ENCODE measurements at places on chromosomes 4 and X.

- no peak for DNase-seq
Measured at GRCh38 chr4:7062816-7063215, 5.0 kb downstream of the GRPEL1 start.

GRCh38 chrX:20571611-20572010 is 304.9 kb upstream of the RPS6KA3 start:
- no peak for DNase-seq

DNA sequence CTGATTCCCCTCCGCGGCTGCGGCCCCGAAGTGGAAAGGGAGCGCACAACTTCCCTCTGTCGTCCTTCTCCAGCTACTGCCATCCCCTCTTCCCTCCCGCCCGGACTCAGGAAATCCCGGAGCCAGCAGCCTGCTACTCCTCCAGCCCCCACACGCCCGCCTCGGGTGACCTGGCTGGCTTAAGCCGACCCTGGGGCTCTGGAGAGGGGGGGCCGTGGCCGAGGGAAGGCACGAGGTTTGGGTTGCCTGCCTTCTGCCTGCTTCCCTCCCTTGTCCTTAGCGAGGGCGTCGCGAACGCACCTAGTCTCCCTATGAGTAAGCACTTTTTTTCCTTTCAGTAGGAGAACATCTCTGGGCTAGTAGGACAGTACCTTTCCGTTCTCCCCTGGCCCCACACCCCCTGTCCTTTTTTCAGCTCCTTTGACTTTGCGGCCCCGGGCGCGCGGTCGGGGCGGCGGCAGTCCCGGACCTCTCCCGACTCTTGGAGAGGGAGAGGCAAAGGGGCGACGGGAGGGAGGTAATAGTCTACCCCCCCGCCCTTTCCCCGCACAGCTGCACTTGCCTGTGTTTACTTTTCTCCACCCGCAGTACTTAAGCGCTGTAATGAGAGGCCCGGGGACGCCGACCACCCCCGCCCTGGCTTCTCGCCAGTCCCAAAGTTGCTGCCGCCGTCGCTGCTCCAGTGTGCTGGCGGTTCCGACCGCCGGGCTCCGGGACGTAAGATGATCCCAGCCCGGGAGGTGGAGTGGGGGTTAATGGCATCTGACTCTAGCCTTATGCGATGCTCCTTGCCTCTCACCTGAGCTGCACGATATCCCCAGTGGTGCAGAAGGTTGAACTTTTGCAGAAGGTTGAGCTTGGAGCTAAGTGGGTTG is 868 bp downstream of the PLS3 start:
- DNase-seq = peak; percentile 14

DNA sequence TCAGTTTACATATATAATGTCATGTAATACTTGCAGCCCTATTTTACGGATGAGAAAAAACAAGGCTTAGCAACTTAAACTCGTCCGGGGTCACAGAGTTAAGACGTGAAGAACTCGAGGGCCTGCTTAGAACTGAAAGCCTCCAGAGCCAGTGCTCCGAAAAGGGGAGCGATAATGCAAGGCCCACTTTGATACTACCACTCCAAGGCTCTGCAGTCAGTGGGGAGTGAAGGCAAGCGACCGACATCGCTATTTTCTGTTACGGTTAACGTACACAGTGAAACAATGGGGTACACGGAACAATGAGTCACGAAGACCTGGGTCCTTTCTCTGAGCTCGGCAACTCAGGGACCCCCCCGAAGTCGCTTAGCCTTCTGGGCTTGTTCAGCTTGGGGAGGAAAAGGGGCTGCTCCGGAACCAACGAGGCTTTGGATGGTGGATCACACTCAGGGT is 965 bp downstream of the PPA2 start:
- DNase-seq = no peak

- no peak for DNase-seq
Measured at GRCh38 chrX:75226280-75226679, 47.6 kb upstream of the UPRT start.

DNA sequence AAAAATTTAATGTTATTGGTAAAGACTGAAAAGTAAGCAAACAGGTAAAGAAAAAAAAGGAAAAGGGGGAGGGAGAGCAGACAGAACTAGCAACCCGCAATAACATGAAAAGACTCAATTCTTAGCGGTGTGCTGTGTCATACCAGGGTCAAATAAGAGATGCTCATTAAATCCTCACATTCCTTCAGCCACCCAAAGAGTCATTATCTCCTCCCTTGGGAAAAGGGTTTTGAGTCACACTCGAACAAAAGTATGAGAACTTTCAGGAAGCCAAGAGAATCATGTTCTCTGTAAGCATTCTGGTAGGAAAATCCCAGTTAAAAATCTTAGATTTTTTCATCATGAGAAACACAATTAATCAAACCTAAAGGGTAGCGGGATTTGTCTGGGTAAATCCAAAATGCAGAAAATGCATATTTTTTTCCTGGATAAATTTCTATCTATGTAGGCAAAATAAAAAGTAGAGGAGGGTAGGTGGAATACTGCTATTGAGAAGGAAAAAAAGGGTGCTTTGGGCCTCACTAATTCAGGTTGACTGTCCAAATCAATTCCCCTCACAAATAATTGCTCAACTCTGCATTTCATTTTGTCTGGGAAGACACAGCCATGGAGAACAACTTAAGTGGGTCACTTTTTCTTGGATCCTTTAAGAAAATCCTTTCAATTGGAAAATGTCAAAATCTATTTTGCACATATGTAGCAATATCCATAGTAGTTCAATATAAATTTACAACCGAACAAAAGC is 23.2 kb downstream of the TNIP3 start:
- DNase-seq = peak; percentile 89

DNA sequence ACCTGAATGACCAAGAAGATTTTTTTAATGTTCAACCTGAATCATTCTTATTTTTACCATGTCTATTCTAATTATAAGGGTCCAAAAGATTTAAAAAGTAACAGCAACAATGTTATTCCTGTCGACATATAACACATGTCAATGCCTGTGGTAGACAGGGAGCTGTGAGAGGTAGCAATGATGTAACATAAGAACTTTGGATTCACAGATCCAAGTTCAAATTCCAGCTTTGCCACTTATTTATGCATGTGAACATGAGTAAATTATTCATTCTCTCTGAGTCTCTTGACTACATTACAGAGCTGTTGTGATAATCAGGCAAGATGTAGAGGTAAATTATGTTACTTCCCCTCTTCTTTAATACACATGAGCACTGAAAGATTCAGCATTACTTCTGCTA is 54.5 kb downstream of the KLHL8 start:
- no peak for DNase-seq

GRCh38 chrX:148542481-148543255 is 42.3 kb downstream of the AFF2 start:
- DNase-seq = no peak

- DNase-seq = no peak
Measured at GRCh38 chr4:101501421-101501820, 154.1 kb upstream of the PPP3CA start.

DNA sequence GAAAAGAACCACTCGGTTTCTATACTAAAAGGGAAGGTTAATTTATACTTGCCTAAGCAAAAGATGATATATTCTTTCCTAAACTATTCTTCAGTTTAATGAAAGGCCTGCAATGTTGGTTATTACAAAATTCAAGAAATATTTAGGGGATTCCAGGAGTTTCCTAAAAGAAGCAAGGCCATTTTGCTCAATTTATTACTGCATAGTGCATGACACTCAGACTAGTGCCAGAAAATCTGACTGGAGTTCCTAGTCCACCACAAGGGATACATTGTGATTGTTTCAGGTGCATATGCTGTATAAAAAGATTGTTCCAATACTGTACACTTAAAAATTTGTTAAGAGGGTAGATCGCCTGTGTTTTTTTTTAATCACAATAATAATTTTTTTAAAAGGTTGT is 78.7 kb downstream of the CAPN6 start:
- no peak for DNase-seq

- DNase-seq = no peak
Measured at GRCh38 chr4:7060346-7061150, 7.3 kb downstream of the GRPEL1 start.

DNA sequence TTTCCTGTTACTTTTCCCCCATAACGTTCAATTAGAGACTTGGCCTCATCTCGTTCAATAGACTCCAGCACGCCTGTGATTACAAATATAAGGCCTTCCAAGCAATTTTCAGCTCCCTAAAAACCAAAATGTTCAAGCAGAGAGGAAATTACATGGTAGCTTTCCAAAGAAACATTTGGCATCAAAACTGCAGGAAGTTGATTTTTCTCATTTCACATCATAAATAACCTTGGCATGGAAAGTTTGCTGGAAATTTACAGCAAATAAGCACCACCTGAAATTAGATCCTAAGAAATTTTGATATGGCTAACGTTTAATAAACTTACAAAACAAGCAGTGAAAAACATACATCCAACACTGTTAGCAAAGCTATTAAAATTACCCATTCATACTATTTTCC is 53.3 kb downstream of the RFC1 start:
- DNase-seq = no peak
